A172 (cell line): ENCODE measurements at places on chromosomes 7 and 10. TPM values are rescaled to one million over a fixed set of nuclear protein-coding genes. Genes with fewer than 3 reads are reported as not detected.

DNA sequence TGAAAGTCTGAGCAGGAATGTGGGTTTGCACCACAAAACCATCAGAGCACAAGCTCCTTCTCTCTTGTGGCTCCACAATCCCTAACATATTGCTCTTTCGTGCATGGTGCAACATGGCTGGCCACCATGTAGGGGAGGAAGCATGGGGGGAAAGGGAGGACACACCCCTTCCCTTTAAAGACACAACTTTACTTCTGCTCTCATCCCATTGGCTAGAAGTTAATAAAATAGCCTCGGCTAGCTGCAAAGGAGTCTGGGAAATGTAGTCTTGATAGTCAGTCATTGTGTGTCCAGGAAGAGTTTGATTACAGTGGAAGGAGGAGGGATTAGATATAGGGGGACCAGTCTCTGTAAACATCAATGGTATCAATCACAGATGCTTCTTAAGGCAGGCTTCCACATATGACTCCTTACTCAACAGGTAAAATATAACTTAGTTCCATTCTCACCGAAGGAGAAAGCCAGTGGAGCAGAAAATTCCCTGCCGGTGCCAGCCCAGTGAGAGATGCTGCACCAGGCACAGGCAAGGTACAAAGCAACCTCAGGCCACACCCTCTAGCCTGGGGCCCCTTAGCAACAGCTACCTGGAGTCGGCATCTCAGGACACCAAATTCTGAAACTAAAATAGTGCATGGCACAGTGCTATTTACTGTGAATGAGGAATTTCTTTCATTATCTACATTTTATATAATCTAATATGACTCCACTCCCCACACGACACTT lies 124.7 kb upstream of the CTBP2 start:
- no peak for DNase-seq

DNA sequence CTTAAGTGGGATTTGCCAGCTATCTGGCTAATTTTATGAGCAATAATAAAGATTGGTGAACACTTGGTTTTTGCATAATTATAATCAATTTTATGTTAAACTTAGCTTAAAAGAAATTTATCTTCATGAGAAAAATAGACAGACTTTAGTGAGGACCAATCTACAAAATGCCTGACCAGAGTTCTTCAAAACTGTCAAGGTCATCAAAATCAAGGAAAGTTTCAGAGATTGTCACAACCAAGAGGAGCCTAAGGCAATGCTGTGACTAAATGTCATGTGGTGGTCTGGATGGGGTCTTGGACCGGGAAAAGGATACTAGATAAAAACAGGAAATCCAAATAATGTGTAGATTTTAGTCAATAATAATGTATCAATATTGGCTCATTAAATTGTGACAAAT lies 17.7 kb upstream of the FAM170B start:
- no peak for DNase-seq

The CYCS gene
- 185 and 287 TPM in 2 replicates for total RNA-seq

- DNase-seq = no peak
These were observed 11.9 kb upstream of the PLEKHA1 start for GRCh38 chr10:122362621-122363020.

The GIMAP1 gene
- not detected in 2 replicates for total RNA-seq

The SNCG gene
- total RNA-seq = 8.8 and 16.0 TPM in 2 replicates

- DNase-seq = peak; percentile 96
These were observed at the start of gene TAX1BP1 for GRCh38 chr7:27739909-27740448. TSS of gene TAX1BP1 (plus strand) at chr7:27740162. CDS start at chr7:27748525, 8,363 bp downstream.

DNA sequence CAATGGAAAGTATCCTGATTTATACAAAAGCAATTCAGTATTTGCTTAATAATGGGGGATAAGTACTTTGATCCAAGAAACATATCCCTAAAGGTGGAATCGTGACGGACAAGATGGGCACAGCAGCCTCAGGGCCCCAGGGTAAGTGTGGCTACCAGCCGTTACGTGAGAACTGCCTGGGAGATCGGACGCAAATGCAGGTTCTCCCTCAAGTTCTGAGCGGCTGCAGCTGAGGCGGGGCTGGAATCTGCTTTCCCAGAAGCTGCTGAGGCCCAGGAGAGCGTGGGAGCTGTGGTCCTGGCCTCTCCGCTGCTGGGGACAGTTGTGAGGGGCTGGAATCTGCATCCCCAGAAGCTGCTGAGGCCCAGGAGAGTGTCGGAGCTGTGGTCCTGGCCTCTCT lies 13.5 kb downstream of the FOXL3 start:
- DNase-seq = no peak

DNA sequence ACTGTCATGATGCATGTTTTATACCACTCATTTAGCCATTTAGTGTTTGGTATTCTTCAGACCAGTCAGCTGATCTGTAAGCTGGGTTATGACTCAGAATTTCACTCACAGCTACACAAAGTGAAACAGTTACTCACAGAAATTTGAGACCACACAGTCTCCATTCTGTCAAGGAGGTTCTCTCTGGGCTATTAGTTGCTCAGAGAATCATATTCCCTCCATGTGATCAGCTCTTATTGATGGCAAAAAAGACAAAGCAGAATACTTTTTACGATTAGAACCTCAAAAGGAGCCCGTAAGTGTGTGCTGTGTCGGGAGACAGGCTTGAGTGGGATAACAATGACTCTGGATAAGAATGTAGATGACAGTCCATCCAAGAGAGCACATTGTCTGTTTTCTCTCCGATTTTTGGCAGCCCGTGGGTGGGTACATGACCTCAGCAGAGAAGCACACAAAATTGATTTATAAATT lies 277.6 kb upstream of the SORCS1 start:
- peak; percentile 70 for DNase-seq

The ITGA8 gene
- total RNA-seq = 1.9 and 2.1 TPM in 2 replicates

- no peak for DNase-seq
These were observed 6.9 kb downstream of the CISD1 start for GRCh38 chr10:58275908-58276307.

- DNase-seq = no peak
These were observed 5.6 kb downstream of the PDSS1 start for GRCh38 chr10:26703096-26703495.

The TMEM184A gene
- total RNA-seq = 2.7 and 3.6 TPM in 2 replicates

DNA sequence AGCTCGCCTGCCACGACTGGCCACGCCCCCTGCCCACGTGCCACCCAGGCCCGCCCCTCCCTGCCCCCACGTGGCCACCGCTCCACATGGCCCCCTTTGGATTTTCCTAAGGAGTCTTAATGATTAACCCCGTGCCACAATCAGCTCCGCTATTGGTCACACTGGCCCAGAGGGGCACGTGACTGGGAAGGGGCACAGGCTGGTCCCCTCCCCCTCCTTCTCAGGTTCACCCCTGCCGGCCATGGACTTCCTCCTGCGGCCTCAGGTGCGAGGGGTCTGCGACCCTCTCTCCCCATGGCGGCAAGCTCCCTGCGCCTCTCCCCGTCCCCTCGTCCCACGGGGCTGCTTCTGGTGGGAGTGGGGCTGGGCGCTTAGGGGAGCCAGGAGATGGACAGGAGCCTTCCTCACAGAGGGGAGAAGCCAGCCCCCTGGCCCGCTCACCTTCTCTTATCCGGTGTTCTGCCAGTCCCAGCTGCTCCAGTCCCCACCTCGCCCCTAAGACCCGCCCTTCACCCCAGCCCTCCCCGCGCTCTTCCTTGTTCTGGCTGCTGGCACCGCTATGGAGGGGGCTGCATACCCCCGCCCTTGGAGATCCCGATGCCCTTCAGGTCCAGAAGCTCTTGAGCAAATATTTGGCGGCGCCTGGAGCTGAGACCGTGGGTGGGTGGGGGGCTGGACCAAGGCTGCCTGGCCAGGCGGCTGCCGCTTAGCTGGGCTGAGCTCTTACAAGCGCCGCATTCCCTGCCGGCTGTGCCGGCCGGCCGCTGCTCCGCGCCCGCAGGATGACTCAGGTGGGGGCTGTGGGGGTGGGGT lies 3.2 kb downstream of the SLC4A2 start:
- peak; percentile 49 for DNase-seq

- no peak for DNase-seq
These were observed 1.2 kb downstream of the PPP1R9A start for GRCh38 chr7:94908323-94909178.

GRCh38 chr7:2104107-2104710 lies 128.5 kb downstream of the MAD1L1 start:
- no peak for DNase-seq

GRCh38 chr7:81802251-81802650 lies 32.4 kb upstream of the HGF start:
- DNase-seq = no peak

GRCh38 chr7:48111596-48111995 lies 22.5 kb downstream of the UPP1 start:
- DNase-seq = no peak

DNA sequence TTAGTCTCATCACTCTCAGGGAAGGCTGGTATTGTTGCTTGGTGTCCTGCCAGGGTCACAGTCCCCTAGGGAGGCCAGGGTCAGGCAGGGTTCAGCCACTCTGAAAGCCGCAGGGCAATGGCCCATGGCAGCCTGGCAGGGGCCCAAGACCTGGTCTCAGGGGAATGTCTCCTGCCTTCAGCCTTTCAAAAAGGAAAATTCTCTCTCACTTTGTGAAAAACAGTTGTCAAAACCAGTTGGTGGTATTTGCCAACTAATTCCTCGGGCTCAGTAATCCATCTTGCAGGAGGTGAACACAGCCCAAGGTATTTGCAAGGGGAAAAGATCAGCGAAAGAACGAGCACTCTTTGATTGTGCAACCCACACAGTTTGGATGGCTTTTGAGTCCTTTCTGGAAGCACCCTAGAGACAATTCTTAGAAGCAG lies 101.5 kb downstream of the JCAD start:
- peak; percentile 53 for DNase-seq
